ENCODE measurements at places on chromosomes 6 and 20. TPM values are rescaled to one million over a fixed set of nuclear protein-coding genes. Genes with fewer than 3 reads are reported as not detected.

DNA sequence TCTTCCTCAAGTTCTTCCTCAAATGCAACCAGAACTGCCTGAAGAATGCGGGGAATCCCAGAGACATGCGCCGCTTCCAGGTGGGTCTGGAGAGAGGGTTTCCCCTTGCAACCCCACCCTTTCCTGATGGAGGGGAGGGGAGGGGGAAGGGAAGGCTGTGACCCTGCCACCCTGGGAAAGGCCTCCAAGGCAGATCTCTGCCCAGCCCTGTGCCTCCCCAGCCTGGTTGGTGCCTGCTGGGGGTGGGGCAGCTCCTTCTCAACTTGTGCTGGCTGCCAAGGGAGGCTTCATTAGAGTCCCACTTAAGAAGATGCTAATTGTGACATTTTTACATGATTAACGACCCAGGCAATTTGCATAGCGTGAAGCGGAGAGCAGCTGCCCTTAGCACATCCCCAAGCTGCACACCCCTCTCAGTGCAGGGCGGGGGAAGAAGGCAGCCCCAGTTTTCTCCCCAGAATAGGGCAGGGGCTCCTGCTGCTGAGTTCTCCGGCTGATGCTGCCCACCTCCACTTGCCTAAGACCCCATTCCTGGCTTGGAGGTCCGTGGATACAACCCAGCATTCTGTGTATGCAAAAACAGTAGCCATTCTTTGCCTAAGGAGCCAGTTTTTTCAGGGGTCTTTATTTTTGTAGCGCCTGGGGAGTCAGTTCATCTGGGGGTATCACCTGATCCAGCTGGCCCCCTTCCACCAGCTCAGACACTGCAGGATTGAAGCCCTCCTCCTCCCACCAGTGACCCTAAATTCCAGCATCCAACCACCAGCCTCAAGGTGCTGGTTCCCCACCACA is 51.7 kb downstream of the CPXM1 start:
- no peak for DNase-seq

GRCh38 chr6:46299253-46299652 is 128.5 kb upstream of the ENPP5 start:
- no peak for DNase-seq

Gene GNL1
- polyA plus RNA-seq = 103 TPM

Gene RBPJL
- not detected for polyA plus RNA-seq

Gene PTPRK
- 55.4 TPM for polyA plus RNA-seq

DNA sequence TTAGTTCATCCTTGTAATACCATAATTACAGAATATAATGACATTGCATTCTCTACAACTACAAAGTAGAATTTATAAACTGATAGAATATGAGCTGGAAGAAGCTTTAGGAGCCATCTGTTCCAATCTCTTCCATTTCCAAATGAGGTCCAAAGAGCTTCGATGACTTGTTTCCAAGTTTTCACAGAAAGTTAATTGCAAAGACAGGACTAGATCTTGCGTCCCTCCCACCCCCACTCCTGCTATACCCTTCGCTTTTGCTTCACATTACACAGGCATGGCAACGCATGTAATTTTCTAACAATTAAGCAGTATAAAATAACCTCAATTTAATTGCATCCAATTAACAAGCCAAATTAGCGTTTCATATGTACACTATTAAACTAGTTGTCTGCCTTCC is 7.0 kb downstream of the HIVEP2 start:
- no peak for DNase-seq

- DNase-seq = no peak
These were observed 119.3 kb downstream of the RNF144B start for GRCh38 chr6:18506382-18507017.

DNA sequence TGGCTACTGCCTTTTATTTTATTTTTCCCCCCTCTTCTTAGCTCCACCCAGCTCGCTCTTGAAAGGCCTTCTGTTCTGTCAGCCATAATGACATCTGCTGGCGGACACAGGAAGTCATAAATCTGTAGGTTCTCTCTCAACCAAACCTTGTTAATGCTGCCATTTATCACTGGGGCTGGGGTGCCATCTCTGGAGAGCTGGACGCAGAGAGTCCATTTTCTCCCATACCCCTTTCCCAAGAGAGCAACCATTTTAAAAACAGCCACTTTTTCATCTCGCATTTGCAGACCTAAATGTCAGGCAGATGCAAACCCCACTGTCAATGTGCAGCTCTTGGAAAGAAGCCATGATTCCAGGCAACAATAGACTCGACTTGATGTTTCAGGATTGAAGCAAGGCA is 13.0 kb upstream of the TSHZ2 start:
- DNase-seq = no peak

Gene LHFPL5
- not detected for polyA plus RNA-seq

GRCh38 chr6:151036869-151037680 is 171.6 kb downstream of the MTHFD1L start:
- no peak for DNase-seq

DNA sequence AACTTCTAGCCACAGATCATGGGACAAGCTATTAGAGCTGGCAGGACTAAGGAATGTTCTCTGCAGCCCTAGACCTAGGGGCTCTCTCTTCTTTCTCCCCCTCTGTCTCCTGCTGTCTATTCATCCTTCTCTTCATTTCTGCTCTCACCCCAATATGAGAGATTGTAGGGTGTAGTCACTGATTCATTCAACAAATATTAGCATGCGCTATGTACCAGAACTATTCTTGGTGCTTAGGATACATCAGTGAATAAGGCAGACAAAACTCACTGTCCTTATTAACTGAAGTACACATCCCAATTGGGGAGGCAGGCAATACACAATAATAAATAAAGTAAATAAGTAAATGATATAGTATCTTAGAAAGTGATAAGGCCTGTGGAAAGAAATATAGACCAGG is 14.7 kb upstream of the SIRPB2 start:
- no peak for DNase-seq

DNA sequence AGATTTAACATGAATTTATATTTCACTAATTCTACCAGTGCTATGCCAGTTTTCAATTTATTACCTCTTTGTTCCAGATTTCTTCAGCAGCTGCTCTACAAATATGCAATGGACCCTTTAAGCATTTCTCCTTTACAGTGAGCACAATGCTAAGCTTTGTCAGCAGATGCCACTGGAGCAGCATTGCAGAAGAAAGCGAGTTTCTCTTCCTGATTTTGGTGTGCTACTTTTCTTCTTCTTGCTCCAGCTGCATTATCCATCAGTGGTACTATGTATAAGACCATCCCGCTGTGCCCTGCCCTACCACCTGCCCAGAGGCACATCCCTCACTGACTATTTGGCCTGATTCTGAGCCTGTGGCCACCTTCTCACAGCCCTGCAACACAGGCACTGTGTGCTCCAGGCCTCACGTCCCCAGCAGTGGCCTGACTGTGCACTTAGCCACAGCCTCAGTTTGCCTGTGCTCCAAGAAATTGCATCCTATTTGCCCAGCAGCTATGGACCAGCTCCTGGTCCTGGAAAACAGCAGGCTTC is 84.1 kb downstream of the TNFAIP3 start:
- no peak for DNase-seq

DNA sequence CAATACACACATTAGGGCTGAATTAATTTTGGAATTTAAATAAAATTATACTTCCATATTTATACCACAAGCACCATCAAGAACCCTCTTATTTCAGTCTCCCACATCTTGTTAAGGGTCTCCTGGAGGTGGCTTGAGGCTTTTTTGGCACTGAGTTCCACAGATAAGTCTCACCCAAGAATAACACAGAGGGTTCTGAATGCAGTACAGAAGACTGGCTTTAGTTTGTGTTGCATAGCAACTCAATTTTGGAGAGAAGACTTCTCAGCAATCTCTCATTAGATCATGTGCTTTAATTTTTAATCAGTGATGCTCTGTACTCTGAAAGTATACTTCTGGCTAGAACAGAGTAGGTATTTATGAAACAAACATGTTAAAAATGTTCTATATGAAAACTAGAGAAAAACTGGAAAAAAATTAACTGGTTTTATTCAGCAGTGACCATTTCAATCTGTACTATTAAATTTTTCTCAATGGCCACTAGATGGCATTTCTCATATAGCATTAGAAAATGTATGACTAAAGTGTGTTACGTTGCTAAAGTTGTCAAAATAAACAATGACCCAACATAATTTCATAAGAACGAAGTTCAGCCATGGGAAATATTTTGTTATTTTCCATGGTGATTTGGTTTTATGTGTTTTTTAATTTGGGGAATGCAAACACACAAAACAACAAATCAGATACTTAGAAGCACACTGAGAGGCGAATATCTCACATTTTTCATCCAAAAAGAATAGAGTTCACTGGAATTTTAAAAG is 32.7 kb upstream of the MAP7 start:
- DNase-seq = peak; percentile 62

GRCh38 chr6:90044182-90044832 is 150.0 kb downstream of the GJA10 start:
- DNase-seq = no peak

Gene TMEM151B
- polyA plus RNA-seq = 0.89 TPM

Gene BTN1A1
- polyA plus RNA-seq = 0.18 TPM

Gene MSH5
- polyA plus RNA-seq = 45.6 TPM

GRCh38 chr6:148716811-148717210 is 30.0 kb upstream of the UST start:
- DNase-seq = no peak

GRCh38 chr20:47281376-47281775 is 75.1 kb downstream of the ZMYND8 start:
- DNase-seq = no peak

GRCh38 chr6:51384736-51385135 is 566.1 kb downstream of the TFAP2B start:
- no peak for DNase-seq

Gene UST
- 9.8 TPM for polyA plus RNA-seq

Gene ATAT1
- polyA plus RNA-seq = 64.6 TPM

Gene LY6G6D
- not detected for polyA plus RNA-seq

Gene OXT
- polyA plus RNA-seq = not detected

DNA sequence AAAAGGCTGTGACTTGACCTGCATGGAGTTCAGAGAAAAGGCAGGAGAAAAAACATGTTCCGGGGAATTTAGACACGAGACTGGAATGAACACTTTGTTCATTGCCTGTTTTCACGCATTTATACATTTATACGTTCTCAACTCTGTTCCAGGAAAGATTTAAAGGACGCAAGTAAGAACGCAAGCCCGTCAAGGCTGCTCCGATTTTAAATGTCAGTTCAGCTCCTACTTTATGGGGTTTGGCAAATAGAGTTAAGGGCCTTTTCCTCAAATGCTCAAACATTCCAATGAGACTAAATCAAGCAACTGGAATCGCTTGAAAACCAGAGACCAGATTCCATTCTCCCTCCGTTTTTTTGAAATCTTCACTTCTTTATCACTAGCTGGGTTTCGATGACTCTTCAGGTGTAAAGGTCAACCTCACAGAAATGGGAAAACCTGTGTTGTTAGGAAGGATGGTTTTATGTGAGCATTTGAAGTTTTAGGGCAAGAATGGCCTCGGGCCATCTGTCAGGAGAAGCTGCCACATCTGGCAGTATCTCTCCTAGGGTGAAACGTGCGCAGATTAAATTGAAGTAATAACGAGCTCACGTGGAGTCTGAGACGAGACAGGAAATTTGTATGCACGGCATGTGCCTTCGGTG is 24.9 kb downstream of the TTLL2 start:
- DNase-seq = no peak

GRCh38 chr6:170222498-170223471 is 68.1 kb downstream of the DLL1 start:
- no peak for DNase-seq
